ENCODE measurements at places on chromosomes 1 and 21.

GRCh38 chr1:81073580-81073979 is 727.2 kb upstream of the ADGRL2 start:
- no peak for DNase-seq

DNA sequence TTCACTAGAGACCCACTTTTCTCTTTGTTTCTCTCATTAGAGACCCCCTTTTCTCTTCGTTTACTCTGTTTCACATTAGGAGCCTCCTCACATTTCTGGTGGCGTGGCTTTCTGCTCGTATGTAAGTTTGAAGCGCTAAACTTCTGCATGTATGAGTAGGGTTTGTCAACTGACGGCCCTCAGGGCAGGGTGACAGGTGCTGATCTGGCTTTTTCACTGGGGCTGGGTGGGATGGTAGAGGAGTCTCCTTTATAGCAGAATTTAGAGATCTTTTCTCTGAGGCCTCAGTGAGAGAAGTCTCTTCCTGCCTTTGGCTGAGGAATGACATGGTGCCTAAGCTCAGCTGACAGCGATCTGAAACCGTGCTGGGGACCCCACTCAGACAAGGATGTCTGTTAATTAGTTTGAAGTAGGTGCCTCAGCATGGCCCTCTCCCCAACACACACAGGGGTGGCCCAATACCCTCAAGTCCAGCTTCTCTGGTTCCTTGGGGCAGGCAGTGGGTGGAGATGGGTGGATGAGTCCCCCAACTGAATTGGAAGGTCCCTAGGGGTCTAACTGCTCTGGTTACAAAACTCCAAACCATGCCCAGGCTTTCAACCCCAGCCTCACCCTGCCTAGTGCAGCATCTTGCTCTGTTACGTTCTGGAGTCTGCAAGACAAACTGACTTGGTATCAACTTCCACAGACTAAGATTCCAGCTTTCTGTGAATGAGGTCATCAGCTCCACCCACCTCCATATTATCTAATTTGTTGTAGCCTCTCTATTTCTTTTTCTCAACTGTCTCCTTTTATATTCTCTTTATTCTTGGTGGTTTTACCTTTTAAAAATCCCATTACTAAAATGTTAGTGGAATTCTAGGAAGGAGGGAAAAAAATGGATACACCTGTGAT is 3.2 kb downstream of the SLC1A7 start:
- no peak for DNase-seq

GRCh38 chr1:19756480-19756879 is 43.2 kb downstream of the TMCO4 start:
- no peak for DNase-seq

DNA sequence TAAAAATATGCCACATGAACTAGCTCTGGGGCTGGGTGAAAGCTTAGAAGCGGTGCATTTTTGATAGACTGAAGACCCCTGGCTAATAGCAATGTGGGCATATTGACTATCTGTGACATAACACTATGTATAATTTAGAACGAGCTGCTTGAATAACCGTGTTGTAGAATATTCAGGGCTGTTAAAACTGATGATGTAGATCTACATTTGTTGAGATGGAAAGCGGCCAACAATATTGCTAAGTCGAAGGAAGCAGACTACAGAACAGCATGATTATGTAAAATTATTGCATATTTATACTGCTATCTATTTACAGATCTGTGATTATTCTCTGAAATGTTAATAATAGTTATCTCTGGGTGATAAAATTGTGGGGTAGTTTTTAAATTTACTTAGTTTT is 41.1 kb upstream of the BCL10 start:
- no peak for DNase-seq

- DNase-seq, result no peak
These were observed 155.9 kb downstream of the ELAVL4 start for GRCh38 chr1:50264590-50264989.

- no peak for DNase-seq
These were observed 74.1 kb upstream of the CNIH3 start for GRCh38 chr1:224541901-224542630.

GRCh38 chr1:60895701-60896100 is 186.7 kb upstream of the NFIA start:
- no peak for DNase-seq

- DNase-seq, result no peak
These were observed 4.9 kb upstream of the PRDM2 start for GRCh38 chr1:13694886-13695684.

DNA sequence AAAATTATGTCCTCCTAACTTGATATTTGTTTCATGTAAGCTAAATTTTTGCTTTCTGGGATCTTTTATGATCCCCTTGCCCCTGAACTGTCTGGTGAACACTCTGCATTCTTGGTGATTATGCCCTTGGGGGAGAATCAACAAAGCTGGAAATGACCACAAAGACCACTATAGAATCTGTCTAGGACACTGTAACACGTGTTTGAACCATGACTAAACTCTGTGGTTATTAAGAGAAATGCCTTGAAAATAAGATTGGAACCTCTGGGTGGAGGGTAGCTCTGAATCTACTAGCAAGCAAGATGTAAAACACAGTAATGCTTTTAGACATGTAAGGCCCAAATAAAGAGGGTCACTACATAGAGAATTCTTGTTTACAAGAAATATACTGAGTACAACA is 237.5 kb downstream of the HMCN1 start:
- no peak for DNase-seq

GRCh38 chr1:36083635-36084496 is at the start of gene TEKT2:
TEKT2 (plus strand) TSS chr1:36084094; CDS start chr1:36084922, 828 bp downstream.
- no peak for DNase-seq

- no peak for DNase-seq
These were observed 6.6 kb downstream of the LDLRAD2 start for GRCh38 chr1:21818656-21819055.

- no peak for DNase-seq
These were observed 100.2 kb downstream of the DMRTB1 start for GRCh38 chr1:53559391-53559815.

GRCh38 chr1:152622803-152623202 is at the start of gene LCE3A:
LCE3A (minus strand) TSS chr1:152623103; CDS start chr1:152623103, 0 bp downstream.
- no peak for DNase-seq

- DNase-seq, result no peak
These were observed 20.0 kb downstream of the CACNA1E start for GRCh38 chr1:181503171-181503810.

- DNase-seq, result no peak
These were observed 85.1 kb downstream of the PLPP3 start for GRCh38 chr1:56494306-56494705.

DNA sequence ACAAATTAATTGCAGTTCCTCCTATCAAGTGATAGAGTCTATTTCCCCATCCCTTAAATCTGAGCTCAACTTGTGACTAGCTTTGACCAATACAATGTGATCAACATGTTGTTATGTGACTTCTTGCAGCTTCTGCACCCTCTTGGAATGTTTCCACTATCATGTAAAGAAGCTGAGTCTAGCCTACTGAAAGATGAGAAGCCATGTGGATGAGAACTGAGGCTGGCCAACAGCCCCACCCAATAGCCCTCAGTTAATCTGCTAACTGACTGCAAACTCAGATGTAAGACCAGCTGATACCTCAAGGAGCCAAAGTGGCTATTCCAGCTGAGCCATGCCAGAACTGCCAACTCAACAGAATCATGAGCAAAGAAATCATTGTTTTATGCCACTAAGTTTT is 44.0 kb downstream of the LYST start:
- no peak for DNase-seq

DNA sequence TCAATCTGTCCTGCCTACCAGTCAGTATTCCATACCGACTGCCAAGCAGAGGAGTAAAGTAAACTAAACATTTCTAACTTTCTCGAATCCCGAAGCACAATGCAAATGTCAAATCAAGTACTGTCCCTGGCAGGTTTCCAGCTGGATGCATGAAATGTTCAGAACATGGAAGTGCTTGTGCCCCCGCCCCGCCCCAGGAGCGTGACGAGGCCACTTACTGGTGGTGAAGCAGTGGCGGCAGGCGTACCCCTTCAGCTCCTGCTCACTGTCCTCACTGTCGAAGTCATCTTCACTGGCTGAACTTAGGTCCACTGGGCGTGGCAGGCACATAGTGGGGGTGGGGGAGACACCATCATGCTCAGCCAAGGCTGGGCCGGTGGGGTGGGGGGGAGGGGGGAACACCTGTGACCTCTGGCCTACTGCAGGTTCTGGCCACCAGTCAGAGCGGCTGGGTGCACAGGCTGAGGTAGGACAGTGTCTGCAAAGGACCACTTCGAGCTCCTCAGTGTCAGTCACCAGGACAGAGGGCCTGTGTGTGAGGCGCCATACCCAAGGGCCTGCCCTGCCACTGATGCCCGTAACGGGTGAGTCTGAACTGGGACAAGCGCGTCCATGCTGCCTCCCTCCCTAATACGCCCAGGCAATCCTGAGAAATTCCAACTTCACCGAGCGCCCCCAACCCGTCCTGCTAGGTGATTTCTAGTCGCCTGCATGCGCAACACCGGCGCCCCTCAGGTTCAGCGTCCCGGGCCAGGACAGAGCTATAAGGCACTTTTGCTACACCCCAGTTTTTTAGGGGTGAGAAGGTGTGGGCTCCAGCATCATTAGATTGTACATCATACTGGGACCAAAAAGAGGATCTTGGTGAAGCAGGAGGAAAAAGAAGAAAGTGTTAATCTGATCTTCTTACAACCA is 46.9 kb downstream of the SLC45A1 start:
- DNase-seq, result no peak

DNA sequence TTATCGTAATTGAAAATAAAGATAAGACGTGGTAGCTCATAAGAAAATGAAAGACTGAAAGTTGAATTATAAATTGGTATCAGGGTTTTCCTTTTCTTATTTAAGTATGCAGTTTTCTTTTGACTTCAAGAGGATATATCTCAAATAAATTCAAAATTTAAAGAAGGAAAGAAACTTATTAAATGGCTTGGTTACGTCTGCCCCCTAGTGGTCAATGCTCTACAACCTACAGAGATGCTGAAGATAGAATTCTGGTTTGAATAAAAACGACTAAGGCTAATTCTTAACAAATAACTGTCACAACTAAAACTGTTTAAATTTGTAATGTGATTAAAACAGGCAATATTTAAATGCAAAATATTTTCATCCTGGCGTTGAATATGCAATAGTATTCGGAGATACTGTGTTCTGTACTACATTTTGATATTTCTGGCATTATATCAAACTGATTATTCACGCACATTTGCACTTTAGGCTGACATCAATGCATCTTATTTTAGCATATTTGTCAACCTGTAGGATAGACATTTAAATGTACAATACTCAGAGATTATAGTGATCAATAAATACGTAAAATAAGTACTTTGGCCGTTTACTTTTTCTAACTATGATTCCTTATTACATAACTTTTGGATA is 26.8 kb downstream of the IFI44 start:
- peak; percentile 30 for DNase-seq

DNA sequence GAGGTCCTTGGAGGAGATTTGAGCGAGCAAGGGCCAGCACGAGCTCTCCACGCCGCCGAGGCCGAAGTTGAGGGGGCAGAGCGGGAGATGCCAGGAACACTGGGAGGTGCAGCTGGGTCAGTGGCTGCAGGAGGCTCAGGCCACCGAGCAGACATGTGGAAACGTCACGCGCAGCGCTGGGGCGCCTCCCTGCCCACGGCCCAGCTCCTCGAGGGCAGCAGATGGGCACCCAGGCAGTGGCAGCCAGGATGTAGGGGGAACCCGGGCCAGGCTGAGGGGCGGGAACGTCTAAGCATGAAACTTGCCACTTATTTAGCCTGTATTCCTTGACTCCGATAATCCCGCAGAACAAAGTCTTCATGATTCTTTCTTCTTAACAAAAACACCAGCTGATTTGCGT is 114.1 kb downstream of the UCK2 start:
- no peak for DNase-seq

DNA sequence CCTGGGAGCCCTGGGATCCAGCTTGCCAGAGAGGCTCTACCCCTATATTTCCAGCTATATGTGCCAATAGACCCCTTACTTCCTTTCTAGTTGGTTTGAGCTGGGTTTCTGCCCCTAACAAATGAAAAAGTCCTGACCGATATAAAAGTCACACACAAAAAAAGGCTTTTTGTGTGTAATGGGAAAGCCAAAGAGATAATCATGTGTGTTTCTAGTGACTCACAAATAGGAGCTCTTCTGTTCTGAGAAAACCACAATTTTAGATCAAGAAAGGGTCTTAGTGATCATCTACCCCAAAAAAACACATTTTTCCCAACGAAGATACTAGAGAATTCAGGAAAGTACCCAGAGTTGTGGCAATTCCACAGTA is 23.0 kb upstream of the PLEKHA6 start:
- DNase-seq, result no peak

GRCh38 chr1:26696654-26697430 is 1.0 kb downstream of the ARID1A start:
- peak; percentile 63 for DNase-seq

DNA sequence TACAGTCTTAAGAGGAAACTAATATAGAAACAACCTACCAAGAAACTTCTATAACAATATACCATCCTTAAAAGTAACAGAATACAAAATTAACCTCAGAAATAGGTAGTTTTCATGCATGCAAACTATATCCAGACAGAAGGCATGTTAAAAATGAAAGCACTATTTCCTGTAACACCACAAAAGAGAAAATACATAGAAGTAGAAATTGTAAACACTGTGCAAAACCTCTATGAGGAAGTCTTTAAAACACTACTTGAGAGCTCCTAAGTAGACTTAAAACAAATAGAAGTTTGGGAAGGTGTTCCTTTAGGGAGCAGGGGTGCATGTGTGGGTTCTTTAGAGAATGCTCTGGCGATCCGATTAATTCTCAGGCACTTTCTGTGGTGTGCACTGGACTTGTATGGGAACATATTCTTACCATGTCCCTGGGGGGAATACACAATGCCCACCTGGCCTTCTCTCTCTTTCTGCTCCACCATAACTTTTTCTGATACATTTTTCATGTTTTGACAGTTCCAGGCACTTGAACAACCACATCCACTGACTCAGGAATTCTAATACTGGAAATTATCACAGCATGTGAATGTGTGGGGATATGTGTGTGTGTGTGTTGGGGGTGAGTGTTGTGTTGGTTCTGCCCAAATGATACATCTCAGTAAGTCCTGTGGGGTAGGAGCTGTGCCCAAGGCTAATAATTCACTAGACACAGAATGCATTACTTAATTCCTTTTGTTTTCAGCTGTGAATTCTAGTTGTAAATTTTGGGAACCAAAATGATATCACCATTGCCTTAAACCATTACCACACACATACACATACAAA is 866.3 kb upstream of the B3GALT2 start:
- DNase-seq, result no peak

DNA sequence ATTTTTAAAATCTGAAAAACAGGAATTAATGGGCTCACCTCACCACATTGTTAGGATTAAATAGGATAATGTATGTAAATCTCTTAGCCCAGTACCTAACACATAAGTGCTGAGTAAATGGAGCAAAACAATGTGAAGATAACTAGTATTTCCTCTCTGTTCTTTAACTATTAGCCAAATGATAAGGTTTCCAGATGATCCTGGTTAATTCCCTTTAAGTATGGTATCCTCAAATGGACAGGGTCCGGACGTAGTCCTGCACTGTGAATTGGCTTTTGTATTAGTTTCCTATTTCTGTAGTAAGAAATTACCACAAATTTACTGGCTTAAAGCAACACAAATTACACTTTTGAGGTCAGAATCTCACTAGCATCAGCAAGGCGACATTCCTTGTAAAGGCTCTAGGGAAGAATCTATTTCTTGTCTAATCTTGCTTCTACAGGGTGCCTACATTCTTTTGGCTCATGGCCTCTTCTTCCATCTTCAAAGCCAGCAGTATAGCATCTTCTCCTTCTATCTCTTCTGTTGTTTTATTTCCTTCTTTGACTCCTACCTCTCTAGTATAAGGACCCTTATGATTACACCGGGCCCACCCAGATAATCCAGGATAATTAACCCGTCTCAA is 17.1 kb downstream of the SCAF4 start:
- no peak for DNase-seq
